ENCODE measurements at places on chromosomes 4 and X.

GRCh38 chr4:155592179-155592937, 74.3 kb upstream of the GUCY1A1 start:
- DNase-seq = no peak

- no peak for DNase-seq
Observed at GRCh38 chrX:119036107-119037029, 36.4 kb upstream of the CT47C1 start.

DNA sequence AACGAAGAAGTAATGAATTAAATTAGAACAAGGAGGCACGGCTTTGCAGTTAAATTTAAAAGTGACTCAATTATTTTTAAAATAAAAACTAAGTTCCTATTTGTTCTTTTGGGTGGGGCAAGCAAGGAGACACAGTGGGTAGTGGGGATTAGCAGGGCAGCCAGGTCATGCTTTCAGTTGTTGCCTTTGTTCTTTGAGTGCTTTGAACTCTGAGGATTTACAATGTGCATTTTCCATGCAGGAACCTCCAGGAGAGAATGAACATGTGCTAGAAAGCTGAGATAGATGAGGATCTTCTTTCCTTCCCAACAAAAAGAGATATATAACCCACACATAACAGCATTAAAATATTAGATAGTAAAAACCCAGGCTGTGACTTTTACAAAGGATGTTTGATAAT, 420.4 kb upstream of the CTSO start:
- no peak for DNase-seq

GRCh38 chr4:88672987-88673386, 24.6 kb downstream of the NAP1L5 start:
- DNase-seq = peak; percentile 13

GRCh38 chrX:119071381-119071780, 1.4 kb upstream of the CT47C1 start:
- DNase-seq = no peak

DNA sequence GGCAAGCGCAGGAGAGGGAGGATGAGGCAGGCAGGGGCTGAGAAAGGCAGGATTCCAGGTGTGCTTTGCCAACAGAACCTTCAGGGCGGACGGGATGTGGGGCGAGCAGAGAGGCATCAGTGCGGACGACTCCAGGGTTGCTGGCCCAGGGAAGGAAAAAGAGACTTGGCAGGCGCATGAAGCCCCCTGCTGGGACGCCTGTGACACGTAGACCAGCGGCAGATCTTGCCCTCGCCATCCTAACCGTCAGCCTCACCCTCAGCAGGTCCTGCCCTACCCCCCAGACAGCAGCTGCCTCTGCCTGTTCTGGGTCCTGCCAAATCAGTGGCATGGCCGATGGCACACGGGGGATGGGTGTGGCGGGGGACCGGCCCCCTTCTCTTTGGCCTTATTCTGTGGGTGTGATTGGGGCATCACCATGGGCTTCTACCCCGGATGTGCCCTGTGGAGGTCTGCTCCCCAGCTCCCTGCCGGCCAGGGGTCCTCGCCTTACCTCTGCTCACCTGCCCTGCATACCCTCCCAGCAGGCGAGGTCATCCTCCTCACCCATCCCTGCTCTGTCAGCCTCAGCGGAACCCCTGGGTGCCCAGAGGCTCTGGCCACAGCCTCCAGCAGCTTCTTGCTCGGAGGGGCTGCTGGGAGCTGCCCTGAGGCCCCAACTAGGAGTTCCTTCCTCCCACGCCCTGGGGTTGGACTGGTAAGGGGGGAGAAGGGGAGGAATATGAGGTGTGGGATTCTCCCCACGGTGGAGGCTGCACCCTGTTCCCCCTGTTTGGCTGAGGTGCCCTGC, 2.9 kb upstream of the SH3BP2 start:
- DNase-seq = no peak

DNA sequence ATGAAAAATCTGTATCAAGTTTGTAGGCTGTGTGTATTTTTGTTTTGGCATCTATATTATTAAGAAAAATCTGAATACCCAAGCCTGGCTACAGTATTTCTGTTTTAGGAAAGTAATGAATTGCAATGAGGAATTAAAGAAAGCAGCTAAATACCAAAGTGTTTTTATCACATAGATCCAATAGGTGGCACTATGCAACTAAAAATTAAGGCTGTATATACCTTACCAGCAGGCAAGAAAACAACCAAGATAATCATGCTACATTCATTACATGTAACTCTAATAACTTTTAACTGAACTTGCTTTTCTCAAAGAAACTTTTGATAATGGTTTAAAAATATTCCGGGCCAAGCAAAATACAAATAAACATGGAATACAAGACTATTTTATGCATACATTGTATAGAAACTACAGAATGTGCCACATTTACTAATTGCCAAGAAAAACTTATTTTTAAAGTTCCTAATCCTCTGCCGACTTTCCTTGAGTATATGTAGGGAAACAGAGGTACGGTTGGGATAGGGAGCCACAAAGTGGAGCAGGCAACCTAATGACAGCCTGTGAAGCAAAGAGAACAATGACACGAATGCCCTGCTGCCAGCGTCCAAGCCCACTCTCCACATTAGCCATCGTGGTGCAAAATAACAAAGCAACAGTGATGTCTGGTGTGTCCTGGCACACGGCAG, 63.7 kb downstream of the SEC24D start:
- DNase-seq = peak; percentile 72

- no peak for DNase-seq
Observed at GRCh38 chr4:91198951-91199350, 1071.8 kb downstream of the CCSER1 start.

- no peak for DNase-seq
Observed at GRCh38 chr4:7342223-7343080, 92.3 kb downstream of the PSAPL1 start.

GRCh38 chr4:53371049-53371448, 5.2 kb upstream of the SCFD2 start:
- no peak for DNase-seq

DNA sequence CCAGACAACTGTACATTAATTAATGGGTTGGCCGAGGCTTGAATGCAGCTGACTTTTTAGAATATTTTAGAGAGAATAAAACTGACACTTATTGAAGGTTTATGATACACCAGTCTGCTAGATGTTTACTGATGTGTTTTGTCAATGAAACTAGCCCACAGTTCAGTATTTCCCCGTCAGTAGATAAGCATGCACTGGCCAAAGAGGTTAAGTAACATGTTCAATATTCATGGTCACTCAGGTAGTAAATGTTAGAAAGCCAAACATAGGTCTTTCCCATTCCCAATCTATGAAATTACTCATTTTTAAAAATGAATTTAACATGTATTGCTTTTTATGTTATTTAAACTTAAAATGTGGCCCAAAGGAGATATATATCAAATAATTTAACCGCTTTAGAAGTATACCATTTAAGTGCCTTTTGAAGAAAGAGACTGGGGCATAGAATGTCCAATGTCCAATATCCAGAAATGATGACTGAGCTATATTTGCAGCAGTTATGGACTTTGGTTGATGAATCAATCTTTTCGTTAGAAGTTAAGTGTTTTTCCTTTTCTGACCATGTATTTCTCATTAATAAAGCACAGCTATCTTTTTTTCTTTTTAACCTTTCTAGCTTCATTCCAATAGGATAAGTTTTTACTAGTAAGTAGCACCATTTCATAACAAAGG, 156.1 kb downstream of the RAPGEF2 start:
- DNase-seq = no peak

GRCh38 chr4:101790521-101791181, at the start of gene BANK1:
Gene BANK1 (plus strand): TSS chr4:101790730. CDS start chr4:101790881, 151 bp downstream.
- peak; percentile 78 for DNase-seq

DNA sequence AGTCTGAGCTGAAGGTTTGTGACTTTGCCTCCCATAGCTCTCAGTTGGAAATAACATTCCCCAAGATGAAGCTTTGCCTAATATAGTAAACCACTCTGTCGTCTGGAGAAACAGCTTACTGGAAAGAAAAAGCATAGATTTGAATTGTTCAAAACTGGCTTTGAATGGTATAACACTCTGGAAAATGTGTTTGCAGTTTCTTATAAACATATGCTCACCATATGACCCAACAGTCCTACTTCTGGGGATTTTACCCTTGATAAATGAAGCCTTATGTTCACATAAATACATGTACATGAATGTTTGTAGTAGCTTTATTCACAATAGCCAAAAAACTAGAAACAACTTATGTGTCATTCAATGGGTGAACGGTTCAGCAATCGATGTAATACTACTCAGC, 10.2 kb downstream of the VEGFD start:
- no peak for DNase-seq

GRCh38 chr4:27154706-27155105, 294.1 kb downstream of the STIM2 start:
- DNase-seq = no peak

- no peak for DNase-seq
Observed at GRCh38 chrX:153409414-153410101, 1.7 kb upstream of the ZFP92 start.

GRCh38 chr4:17155486-17155885, 257.0 kb upstream of the LDB2 start:
- DNase-seq = no peak

DNA sequence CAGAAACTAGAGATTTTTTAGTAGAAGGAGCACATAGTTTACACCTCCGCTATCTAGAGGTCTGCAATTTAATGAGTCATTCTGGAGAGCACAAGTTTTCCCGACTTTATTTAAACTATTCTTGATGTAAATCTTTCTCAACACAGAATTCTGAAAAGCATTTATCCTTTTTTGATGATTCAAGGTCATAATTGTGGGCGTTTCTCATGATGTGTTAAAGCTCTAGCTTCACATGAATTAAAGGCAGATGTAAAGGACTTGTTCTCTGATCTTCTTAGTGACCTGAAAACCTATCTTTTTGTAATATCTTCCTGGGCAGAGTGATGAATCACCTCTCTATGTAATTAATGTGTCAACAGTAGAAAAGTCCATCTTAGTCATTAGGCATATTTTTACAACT, 128.8 kb downstream of the COMMD8 start:
- no peak for DNase-seq

- no peak for DNase-seq
Observed at GRCh38 chrX:80572636-80573035, 152.4 kb downstream of the TENT5D start.

DNA sequence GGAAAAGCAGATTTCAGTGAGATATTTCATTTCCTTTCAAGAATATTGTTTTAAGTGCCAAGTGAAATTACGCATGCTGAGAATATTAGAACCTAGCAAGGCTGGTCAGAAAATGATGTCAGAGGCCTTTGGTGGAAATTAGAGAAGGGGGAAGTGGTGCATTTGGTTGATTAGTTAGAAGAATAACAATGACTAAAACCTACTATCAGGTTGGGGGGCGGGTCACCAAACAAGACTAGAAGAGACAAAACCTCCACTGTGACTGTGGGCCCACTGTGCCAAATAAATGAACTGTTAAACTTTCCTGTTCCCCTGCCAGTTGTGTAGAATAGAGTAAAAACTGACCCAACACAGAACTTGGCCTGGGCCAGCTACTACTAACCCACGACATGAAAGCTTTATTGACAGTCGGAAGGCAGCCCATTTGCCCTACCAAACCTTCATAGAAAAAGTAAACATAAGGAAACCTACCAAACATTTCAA, 2.9 kb downstream of the RAPGEF2 start:
- peak; percentile 65 for DNase-seq

GRCh38 chrX:20421275-20421674, 154.6 kb upstream of the RPS6KA3 start:
- no peak for DNase-seq

- DNase-seq = no peak
Observed at GRCh38 chr4:151173871-151174270, 74.4 kb downstream of the RPS3A start.

DNA sequence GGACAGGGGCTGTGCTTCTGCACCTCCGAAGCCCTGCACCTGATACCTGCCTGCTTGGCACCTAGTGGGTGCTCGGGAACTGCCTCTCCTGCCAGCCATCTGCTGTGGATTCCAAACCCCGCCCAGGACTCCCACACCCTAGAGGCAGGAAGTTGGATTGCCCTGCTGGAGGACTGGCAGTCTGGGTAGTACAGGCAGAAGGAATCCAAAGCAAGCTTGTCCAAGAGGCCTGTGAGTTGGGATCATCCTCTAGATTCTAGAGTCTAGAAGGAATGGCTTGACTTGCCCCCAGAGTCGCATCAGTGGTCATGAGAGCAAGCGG, 64.6 kb upstream of the MTM1 start:
- no peak for DNase-seq

- DNase-seq = no peak
Observed at GRCh38 chr4:167023364-167023925, 210.8 kb downstream of the SPOCK3 start.

GRCh38 chr4:95545546-95545945, 3.2 kb downstream of the UNC5C start:
- DNase-seq = no peak

GRCh38 chr4:111695677-111696076, 449.6 kb upstream of the FAM241A start:
- no peak for DNase-seq

- no peak for DNase-seq
Observed at GRCh38 chr4:168600796-168601583, 104.1 kb downstream of the PALLD start.

DNA sequence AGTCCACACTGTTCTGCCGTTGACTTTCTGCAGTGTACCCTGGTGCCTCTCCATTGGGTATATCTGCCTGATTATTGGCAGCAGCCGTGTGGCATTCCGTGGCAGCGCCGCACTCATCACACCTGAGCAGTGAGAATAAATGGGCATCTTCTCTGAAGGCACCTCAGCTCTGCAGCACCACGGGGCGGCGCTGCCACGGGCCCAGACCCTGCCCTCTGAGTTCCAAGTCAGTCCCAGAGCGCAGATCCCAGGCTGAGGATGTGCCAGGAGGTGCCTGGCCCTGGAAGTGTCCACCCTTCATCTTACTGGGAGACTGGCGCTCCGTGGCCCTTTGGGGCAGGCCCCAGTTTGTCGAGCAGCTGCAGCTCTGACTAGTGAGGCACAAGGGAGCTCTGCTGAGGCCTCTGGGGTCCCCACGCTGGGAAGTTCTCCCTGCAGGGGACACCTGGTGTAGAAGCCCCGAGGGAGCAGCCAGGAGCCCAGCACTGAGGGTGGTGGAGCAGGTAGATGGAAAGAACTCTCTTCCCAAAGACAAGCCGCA, 36.6 kb downstream of the TRMT44 start:
- no peak for DNase-seq

- DNase-seq = peak; percentile 8
Observed at GRCh38 chrX:150570512-150570911, 2.1 kb downstream of the MTM1 start.

GRCh38 chr4:147361726-147362125, 119.2 kb upstream of the EDNRA start:
- no peak for DNase-seq

GRCh38 chr4:70654605-70655011, 11.7 kb downstream of the JCHAIN start:
- no peak for DNase-seq

- no peak for DNase-seq
Observed at GRCh38 chrX:71533516-71533850, 579 bp downstream of the OGT start.

Measured in AML-193 (cell line).